ENCODE measurements at places on chromosomes 11 and 22. TPM values are rescaled to one million over a fixed set of nuclear protein-coding genes. Genes with fewer than 3 reads are reported as not detected.
A peak's percentile ranks its signal among the peaks of the same experiment; 100 is the strongest.

DNA sequence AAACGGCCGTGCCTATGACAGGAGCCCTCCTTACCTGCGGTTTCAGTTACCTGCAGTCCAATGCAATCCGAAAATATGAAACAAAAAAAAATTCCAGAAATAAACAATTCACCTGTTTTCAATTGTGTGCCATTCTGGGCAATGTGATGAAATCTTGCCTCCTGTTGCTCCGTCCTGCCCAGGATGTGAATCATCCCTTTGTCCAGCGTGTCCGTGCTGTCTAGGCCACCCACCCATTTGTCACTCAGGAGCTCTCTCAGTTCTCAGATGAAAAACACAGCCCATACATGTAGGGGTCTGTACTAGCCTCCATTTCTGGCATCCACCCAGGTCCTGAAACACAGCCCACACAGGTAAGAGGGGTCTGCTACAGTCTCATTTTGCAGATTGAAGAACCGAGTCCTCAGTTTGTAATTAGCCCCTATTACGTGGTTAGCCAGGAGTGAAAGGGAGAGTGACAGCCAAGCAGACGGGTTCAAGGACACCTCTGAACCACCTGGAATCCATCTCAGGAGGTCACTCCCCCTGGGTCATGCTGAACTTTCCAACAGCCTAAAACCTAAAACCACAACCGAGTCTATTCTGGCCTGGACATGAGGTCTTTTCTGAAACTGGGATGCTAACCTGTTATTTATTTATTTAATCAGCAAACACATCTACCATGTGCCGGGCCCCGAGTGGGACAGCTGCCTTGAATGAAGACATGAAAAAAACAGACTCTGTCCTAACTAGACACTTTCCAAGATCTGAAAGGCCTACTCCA lies 317.2 kb downstream of the SHANK2 start:
- no peak for DNase-seq

GRCh38 chr22:30308518-30309230 lies 18.1 kb downstream of the TBC1D10A start:
- DNase-seq = peak; percentile 84

DNA sequence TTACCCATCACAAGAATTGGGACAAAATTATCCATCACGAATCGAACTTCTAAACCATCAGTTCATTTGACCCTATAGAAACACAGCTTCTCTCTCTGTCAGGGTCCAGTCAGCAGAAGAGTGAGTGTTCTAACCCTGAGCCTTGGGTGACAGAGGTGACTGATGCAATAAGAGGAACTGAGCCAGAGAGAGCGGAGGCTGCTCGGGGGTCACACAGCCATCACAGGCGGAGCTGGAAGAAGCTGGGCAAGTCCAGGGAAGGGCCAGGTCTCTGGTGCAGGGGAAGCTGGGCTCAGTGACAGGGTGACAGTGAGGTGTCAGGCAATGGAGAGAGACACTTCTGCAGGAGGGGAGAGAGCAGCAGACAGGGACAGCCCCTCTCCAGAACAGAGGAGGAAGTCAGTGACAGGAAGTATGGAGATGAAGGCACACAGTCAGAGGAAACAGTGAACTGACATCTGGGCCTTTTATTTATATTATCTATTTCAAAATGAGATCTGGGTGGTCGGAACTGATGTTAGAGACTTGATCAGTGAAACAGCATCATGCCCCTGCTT lies 184.0 kb upstream of the TBCEL start:
- no peak for DNase-seq

GRCh38 chr22:31056986-31057599 lies 24.0 kb upstream of the SMTN start:
- no peak for DNase-seq

GRCh38 chr11:117976445-117976844 lies 9.7 kb upstream of the IL10RA start:
- no peak for DNase-seq

DNA sequence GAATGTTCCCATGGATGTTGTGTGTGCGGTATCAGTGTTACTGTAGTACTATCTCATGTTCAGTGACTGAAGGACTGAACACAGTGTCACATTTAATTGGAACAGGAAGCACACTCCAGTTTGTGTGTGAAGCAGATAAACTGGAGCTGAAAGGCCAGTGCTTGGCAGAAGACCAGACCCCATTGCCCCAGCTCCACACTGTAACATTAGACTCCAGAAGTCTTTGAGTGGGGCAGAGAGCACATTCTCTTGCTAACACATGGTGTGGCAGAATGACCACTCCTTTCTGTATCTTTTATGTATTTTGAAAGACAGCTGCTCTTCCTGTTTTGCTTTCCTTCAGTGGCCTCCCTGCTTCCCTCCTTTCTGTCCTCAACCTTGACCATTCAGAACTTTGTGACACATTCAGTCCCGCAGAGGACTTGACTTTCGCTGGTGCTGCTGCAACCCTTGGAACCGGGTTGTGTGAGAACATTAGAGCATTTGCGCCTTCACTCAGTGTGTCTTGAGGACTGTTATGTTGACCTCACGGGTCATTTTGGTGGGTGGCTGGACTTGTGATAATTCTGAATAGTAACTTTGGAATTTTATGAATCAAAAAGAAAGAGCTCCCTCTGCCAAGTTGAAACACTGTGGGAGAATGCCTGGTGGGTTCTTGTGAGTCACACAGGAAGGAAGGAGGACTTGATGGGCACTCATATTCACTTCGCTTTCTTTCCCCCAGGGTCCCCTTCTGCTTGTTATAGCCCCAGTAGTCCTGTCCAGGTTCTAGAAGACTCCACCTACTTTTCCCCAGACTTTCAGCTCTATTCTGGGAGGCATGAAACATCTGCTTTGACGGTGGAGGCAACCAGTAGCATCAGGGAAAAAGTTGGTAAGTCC lies 26.4 kb downstream of the AMOTL1 start:
- DNase-seq = no peak

SCN4B gene
- 0.35 TPM for total RNA-seq
